ENCODE measurements at places on chromosomes 16 and 17.

DNA sequence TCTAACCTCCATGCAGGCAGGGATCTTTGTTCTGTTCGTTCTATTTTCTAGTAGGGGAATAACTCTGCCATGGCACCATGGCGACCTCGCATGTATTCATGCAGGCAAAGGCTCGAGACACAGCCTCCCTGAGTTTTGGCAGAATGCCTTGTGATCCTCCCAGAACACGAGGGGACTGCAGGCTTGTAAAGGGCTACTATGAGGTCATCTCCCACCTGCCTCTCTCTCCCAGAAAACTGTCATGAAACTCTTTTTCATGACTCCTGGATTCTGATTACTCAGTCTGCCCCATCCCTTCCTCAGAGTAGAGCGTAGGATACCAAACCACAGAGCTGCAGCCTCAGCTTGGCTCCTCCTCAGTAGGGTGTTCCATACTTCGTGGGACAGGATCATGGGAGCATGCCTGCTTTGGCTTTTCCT, 64.3 kb downstream of the IGF2BP1 start:
- DNase-seq = no peak

DNA sequence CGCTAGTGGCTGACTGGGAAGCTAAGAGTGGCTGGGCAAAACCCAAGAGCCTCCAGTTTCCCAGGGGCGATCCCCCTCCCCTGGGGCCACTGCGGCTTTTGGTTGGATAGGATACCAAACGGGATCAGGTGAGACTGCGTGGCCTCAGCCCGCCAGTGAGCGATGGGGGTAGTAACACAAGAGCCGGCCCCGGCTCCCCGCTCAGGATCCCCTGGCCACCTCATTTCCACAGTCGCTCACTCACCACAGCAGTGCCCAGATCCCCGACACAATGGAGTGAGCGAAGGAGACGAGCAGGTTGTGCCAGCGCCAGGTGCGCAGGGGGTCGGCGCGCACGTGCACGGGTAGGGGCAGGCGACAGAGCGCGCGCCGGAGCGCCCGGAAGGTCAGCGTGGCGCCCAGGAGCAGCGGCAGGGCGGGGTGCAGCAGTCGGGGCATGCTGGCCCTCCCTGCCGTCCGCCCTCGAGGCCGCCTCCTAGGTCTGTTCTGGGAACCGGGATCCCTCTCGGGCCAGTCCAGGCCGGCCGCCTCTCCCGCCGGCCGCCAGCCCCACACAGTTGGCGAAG, 290 bp downstream of the TLCD1 start:
- DNase-seq = no peak

- no peak for DNase-seq
These were observed 1.0 kb downstream of the CSNK2A2 start for GRCh38 chr16:58196898-58197313.

DNA sequence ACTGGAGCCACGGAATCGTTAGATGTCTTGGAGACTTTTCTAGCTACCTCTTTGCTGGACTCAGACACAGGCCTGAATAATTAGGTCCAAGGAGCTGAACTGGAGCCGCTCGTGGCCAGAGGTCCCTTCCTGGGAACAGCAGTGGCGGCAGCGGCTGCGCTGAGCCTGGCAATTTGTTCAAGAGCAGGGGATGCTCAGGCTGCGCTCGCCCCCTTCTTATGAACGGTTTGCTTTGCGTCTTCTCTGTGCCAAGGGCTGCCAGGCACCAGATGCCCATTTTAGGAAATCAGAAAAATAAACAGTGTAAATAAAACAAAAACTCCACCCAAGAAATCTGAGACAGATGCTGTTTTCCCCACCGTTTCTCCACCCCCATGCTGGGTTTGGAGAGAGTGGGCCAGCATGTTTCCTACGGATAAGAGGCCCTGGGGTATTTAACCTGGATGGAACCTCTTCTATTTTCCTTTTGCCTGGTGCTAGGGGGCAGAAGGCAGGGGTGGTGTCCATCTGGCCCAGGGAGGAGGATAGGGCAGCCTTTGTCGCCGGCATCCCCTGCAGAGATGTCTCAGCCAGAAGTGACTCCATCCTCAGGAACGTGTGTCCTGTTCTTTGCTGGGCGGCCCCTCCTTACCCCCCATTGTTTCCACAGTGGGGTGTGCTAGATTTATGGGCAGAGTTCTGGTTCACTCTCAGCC, 163.4 kb downstream of the SEC14L1 start:
- no peak for DNase-seq

DNA sequence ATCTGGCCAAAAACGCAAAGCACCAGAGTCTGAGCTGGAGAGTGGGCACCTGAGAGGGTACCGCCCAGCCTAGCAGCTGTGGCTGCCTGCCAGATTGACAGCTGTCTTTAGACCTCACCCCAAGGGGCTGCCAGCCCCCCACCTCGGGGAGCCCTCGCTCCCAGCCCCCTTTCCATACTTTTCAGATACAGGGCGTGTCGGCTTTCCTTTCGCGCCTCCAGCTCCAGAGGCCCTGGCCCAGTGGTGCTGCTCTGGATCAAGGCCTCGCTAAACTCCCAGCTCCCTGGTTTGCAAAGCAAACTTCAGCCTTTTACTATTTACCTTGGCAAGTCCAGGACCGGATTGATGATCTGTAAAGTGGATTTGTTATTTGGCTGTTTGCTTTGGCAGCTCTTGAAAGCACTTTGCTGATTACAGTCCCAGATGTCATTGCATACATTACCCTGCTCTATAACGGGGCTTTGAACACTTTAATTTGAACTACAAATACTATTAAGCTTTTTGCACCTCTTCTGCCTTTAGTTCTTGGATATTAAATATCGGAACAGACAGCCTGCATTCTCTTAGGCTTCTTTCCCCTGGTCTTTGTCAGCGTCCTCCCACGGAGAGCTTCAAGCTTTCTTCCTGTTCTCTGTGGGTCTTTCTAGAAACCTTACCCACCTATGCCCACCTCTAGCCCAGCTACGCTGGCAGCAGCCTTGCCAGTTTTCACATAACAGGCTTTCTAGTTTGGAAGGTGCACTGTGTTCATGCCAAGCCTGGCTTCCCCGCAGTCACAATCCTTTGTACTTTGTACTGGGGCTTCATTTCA, 63.6 kb upstream of the TBX2 start:
- DNase-seq = no peak

- DNase-seq = no peak
These were observed 69.9 kb downstream of the ZNF423 start for GRCh38 chr16:49785970-49786369.

GRCh38 chr17:17453088-17453487, 23.7 kb upstream of the MED9 start:
- DNase-seq = no peak

- DNase-seq = no peak
These were observed 116.5 kb downstream of the ADCY9 start for GRCh38 chr16:3999479-4000325.
